ENCODE measurements at places on chromosomes 16 and 17.

GRCh38 chr16:20931066-20931600 is 30.6 kb downstream of the LYRM1 start:
- no peak for DNase-seq

GRCh38 chr17:74474043-74474792 is 7.8 kb downstream of the CD300A start:
- DNase-seq = no peak

- no peak for DNase-seq
Observed at GRCh38 chr16:86214326-86215232, 295.7 kb upstream of the FOXF1 start.

GRCh38 chr17:72614871-72615626 is 477.4 kb downstream of the SLC39A11 start:
- peak; percentile 81 for DNase-seq

DNA sequence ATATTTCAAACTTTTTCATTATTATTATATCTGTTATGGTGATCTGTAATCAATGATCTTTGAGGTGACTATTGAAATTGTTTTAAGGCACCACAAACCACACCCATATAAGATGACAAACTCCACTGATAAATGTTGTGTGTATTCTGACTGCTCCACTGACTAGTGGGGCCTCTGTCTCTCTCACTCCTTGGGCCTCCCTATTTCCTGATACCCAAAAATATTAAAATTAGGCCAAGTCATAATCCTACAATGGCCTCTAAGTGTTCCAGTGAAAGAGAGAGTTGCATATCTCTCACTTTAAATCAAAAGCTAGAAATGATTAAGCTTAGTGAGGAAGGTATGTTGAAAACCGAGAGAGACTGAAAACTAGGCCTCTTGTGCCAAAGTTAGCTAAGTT is 23.4 kb downstream of the CYLD start:
- no peak for DNase-seq

DNA sequence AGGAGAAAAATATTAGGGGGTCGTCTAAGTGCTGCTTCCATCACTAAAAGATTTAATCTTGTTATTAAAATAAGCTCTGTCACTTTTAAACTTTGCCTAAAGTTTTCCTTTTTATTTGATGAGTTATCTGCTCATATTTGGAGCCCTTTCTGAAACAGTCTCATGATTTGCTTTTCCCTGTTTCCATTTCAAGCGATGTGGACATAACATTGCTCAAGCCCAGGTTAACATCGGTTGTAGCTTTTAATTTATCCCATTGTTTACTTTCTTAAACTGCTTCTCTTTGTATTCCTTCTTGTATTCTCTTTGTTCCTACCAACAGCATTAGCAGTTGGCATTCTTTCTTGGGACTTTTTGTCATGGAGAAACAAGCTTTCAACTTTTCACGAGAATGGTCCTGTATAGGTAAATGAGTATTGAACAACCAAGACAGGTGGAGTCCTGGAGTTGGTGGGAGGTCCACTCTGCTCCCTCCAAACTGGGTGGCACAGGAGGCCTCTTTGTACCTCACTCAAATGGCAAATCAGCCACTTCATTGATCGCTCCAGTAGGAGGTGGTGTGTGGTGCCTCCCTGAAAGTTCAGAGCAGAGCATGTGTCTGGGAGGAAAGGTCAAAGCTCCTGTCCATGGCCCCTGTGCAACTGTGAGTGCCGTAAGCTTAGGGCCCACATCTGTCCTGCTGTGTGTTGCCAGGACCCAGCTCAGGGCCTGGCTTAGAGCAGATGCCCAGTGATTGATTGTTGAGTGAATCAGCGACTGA is 107.0 kb downstream of the CYLD start:
- DNase-seq = no peak

GRCh38 chr16:24993722-24994686 is 21.2 kb downstream of the ARHGAP17 start:
- peak; percentile 75 for DNase-seq

DNA sequence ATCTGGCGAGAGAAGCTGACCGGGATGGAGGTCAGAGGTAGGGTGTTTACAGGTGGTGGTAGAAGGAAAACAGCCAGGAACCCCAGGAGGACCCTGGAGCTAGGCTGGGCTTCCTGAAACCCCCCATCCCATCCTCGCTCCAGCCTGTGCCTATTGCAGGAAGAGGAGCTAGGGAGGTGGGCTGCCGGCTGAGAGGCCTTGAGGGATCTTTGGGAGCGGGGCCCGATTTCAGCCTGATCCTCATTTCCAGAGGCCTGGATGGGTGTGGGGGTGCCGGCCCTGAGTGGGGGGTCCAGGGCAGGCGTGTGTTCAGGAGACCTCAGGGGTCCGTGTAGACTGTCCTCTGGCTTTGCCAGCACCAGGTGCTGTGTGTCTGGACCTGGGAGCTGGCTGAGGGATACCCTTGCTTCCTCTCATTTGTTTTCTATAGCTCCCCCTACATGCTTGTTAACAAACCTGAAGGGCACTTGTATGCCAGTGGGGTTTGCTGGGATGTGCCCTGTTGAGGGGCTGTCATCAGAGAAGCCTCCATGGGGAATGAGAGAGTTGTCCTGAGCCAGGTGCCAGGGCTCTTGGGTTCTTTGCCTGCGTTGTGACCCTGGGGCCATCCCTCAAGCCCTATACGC is 18.9 kb upstream of the RAP1GAP2 start:
- no peak for DNase-seq

- no peak for DNase-seq
Observed at GRCh38 chr16:31214708-31215286, 878 bp downstream of the TRIM72 start.

GRCh38 chr17:79048826-79049755 is 25.1 kb downstream of the C1QTNF1 start:
- no peak for DNase-seq

GRCh38 chr17:146983-147761 is 9.8 kb downstream of the SCGB1C2 start:
- no peak for DNase-seq

DNA sequence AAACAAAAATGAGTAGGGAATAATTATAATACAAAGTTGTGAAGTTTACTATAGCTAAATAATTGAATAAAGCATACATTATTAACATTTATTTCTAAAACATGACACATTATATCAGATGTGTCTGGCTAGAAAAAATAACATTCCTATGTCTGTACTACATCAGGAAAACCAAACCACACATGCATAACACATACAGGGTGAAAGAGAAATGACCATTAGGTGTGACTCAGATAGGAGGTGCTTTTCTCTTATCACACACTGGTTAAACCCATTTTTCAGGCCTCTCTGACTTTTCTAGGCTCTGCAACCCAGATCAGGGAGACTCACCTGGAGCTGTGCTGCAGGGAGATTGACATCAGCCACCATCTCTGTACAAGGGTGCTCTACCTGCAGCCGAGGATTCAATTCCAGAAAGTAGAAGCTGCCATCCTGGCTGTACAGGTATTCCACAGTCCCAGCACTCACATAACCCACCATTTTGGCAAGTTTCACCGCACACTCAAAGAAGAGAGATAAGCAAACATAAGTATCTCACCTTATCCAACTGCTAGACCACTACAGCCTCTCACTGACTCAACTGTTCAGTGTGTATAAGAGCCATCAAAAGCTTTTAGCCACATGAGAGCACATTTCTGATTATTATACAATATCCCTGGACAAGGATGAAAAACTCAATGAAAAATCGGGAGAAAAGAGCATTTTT is 116.6 kb upstream of the C17orf78 start:
- DNase-seq = no peak

DNA sequence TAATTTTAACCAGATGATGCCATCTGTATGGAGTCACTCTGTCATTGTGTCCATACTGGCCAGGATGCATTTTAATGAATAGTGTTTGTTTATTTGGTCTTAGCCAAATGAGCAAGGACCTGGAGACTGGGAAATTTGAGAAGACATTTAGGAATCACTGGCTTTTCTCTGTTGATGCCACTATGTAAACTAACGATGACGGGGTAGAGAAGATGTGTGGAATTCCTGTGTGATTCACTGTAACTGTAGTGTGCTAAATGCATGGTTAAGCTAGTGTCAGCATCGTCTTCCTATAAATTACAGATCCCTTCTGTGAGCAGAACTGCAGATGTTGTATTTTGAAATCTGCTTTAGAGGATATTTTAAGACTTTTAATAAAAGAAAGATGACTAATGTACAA is 66.6 kb downstream of the NOS2 start:
- no peak for DNase-seq

- DNase-seq = no peak
Observed at GRCh38 chr17:39776252-39776651, 38.5 kb downstream of the GRB7 start.

DNA sequence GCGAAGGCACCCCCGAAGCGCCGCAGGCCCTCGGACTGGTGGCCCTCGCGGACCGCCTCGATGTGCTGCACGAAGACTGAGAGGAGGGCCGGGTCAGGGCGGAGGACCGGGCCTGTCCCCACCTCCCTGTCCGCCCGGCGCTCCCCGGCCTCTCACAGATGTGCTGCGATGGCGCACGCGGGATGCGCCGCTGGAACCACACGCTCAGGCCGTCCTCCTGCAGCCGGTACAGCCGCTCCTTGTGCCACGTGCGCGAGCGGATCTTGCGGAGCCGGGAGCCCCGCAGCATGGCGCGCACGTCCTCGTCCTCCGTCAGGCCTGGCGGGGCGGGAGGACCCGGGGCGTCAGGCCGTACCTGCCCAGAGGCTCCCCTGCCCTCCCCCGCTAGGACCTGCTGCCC is 11.3 kb downstream of the PLCD3 start:
- no peak for DNase-seq

- DNase-seq = peak; percentile 96
Observed at GRCh38 chr17:45277216-45277849, 15.4 kb upstream of the SPATA32 start.

DNA sequence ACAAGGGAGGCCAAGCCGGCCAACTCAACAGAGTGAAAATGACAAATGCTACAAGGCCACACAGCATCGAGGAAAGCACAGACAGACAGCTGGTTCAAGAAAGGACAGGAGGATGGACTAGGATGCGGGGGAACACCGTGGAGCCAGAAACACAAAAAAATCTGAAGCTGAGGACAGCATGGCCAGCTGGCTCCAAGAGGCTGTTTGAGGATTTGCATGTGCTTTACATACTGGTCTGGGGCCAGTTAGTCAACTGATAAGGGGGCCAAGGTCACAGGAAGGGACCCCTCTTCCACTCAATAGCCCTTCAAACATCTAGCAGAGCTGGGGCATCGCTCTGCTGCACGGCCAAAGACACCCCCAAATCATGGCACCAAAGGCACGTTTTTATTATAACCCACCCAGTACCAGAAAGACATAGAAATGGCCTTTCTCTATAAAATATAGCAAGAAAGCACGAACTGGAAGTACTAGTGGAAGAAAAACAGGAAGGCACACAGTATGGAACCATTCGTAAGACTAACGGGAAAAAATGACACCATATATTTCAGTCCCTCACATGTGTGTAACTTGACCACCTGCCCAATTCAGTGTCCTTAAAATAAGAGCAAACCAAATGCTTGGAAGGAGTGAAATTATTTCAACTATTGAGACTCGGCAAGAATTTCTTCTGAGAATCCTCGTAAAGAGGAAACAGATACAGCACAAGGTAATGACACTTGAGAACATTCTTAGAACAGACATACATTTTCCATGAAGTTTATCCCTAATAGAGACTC is 7.8 kb upstream of the SRL start:
- DNase-seq = no peak

DNA sequence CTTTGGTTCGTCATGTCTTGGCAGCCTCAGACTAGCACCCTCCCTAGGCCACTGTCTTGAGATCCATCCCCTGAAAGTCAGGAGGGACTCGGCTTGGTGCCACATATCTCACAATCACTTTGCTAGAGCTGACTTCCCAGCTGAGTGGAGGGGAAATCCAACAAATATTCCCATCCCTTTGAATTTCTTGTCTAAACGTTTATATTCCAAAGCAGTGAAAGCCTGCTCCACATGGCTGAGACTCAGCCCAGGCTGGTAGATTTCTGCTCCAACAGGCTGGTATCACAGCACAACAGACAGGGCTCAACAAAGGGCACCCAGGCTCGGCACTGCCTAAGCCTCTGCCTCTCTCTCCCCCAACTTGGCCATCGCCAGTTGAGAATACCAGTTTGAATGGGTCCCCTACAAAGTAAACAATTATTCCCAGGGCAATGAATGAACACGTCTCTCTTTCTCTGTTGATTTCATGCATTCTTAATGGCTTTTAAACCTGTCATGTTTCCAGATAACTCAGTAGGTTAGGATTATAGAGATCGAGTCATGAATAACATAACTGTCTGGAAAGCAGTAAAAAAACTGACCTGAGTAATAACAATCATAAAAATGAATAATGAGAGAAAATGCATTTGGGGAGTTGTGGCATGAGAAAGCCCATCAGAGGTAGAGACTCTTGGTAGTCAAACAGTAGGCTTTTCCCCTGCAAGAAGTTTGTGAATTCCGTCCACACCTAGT is 1.0 kb downstream of the KRT13 start:
- no peak for DNase-seq
